ENCODE measurements at places on chromosomes 3 and 15. TPM values are rescaled to one million over a fixed set of nuclear protein-coding genes. Genes with fewer than 3 reads are reported as not detected.
A peak's percentile ranks its signal among the peaks of the same experiment; 100 is the strongest.

- no peak for DNase-seq
Measured at GRCh38 chr3:12994357-12994606, 78.9 kb downstream of the IQSEC1 start.

DNA sequence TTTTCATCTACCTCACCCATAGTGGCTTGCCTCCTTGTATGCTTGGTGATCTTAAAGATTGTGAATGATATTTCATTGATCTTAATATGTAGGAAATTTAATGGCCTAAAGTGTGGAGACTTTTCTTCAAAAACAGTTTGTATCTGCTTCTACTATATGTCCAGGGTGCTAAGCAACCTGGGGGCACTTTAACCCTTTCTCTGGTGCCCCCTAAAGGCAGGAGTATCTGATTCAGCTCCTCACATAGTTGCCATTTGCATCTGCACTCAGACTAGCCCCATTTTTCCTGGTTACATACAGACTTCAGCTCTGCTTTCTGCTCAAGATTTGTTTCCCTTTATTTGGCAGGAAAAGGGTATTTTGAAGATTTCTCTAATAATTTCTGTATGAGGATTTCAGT lies 5.2 kb upstream of the PFN2 start:
- no peak for DNase-seq

DNA sequence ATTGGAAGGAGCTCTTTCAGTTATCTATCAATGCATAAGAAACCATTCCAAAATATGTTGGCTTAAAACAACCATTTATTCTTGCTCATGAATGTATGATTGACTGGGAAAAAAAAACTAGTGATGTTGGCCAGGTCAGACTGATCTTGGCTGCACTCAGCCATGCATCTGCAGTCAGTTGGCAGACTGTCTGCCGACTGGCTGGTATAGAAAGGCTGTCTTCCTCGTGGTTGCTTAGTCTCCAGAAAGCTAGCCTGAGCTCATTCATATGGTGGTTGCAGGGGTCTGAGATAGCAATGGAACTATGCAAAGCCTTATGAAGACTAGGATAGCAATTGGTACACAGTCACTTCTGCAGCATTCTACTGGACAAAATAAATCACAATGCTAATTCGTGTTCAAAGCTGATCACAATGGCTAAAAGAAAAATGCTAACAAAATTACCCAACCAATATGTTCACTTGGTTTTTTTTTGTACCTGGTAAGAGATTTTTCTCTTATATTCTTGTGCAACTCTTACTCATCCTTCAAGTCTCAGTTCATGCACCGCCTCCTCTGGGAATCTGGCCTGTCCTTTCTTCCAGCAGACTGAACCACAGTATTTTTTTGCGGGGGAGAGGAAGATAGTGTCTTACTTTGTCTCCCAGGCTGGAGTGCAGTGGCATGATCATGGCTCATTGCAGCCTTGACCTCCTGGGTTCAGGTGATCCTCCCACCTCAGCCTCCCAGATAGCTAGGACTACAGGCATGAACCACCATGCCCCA lies 126.8 kb downstream of the KCNAB1 start:
- peak; percentile 71 for DNase-seq

DNA sequence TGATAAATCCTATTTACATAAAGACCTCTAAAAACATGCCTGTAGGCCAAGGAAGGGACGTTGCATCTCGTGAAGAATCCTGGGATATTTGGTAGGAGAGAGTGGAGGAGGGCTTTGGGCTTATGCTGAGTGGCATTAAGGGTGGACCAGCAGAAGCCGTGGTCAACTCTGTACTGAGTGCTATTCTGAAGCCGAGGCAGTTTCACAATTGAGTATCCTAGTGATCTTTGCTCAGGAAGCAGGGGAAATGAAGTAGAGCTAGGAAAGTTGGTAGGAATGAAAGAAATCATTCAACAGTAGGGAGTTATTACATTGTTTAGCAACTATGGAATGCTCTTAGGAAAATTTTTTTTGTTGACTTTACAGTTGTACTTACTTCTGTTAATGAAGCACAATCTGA lies 24.2 kb downstream of the MCTP2 start:
- no peak for DNase-seq

CLASP2 gene
- 883 TPM for total RNA-seq

RASL12 gene
- total RNA-seq = 18.8 TPM
